ENCODE measurements at places on chromosomes 2 and 18.

- peaks cover 53% of the 10 kb centered on the region for H3K27me3 ChIP-seq
- H3K4me1 ChIP-seq: peaks cover 9% of the 10 kb centered on the region
Observed at GRCh38 chr2:85132834-85133637, at the start of gene TCF7L1. Gene TCF7L1 (plus strand): TSS chr2:85133392. CDS start chr2:85133685, 293 bp downstream.

DNA sequence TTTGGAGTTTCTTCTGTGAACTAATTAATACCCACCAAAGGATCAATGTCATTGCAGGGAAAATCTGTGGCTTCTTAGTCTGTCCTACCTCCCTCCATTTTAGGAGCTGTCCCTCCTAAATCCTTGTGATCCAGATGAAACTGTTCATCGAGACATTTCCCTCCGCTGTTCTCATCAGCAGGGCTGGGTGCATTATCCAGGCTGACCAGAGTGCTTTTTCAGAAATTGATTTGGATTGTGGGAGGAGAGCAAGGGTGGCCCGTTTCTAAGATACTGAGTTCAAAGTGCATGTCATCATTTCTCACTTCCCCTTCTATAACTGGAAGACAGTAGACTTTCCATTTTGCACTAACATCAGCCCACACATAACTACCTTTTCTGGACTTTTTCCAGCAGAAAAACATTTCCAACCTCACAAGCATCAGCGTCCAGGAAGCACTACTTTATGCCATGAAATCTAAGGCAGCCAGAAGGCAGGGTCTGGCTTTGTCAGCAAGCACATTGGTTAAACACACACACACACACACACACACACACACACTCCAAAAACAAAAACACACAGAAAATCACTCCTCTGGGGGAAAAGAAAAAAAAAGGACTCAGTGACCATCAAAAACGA is 94.1 kb downstream of the ANKRD44 start:
- peak overlapping the region; percentile 69 for H3K4me3 ChIP-seq
- no peaks in the 10 kb centered on the region for H3K27me3 ChIP-seq
- no peak for DNase-seq
- peaks cover 94% of the 10 kb centered on the region for H3K4me1 ChIP-seq
- H3K36me3 ChIP-seq: peaks cover 5% of the 10 kb centered on the region

DNA sequence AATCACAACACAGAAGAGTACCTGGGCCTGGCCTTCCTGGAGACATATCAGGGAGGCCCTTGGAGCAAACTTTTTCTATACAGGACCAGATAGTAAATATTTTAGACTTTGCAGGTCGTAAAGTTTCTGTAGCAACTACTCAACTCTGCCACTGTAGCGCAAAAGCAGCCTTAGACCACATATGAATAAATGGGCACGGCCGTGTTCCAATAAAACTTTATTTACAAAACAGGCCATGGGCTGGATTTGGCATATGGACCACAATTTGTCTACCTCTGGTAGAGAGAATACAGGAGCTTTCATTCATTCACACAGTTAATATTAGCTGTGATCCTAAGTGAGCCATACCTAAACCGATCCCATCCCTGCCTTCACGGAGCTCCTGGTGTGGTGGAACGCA is 98.6 kb upstream of the CAB39 start:
- H3K27ac ChIP-seq: no peak overlapping the region
- H3K27me3 ChIP-seq: no peaks in the 10 kb centered on the region
- H3K4me3 ChIP-seq: no peak overlapping the region

- peaks cover 2% of the 10 kb centered on the region for H3K36me3 ChIP-seq
- H3K4me1 ChIP-seq: peaks cover 2% of the 10 kb centered on the region
- H3K27ac ChIP-seq: no peak overlapping the region
Observed at GRCh38 chr2:43100883-43101662, 125.3 kb downstream of the ZFP36L2 start.

DNA sequence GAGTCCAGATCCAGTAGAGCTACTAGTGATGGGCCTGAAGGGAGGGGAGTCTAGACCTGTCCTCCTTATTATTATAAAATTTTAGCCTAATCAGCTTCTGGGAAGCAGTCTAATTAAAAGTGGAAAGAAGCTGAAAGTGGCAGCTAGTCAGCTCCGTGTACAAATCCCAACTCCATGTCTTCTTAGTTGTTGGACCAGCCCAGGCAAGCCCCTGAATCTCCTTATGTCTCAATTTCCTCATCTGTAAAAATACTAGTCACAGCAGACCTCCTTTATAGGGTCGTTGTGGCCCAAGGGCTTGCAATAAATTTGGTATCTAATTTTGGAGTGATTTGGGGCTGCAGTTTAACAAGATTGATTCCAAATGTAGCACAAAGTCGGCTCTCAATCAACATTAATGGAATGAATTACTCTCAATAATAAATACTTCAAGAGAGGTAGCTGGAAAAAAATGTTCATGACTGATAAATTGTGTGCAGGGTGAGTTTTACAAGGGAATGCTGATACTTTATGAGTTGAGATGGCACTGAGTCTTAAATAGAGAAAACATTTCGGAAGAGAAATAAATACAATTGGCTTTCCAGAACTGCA is 118.3 kb upstream of the NDUFV2 start:
- H3K27me3 ChIP-seq: peaks cover 3% of the 10 kb centered on the region
- H3K27ac ChIP-seq: no peak overlapping the region
- H3K36me3 ChIP-seq: no peaks in the 10 kb centered on the region
- H3K4me3 ChIP-seq: no peak overlapping the region

GRCh38 chr2:44273076-44273475 is 2.2 kb upstream of the SLC3A1 start:
- H3K4me1 ChIP-seq: no peaks in the 10 kb centered on the region
- no peaks in the 10 kb centered on the region for H3K36me3 ChIP-seq
- no peak overlapping the region for H3K4me3 ChIP-seq

DNA sequence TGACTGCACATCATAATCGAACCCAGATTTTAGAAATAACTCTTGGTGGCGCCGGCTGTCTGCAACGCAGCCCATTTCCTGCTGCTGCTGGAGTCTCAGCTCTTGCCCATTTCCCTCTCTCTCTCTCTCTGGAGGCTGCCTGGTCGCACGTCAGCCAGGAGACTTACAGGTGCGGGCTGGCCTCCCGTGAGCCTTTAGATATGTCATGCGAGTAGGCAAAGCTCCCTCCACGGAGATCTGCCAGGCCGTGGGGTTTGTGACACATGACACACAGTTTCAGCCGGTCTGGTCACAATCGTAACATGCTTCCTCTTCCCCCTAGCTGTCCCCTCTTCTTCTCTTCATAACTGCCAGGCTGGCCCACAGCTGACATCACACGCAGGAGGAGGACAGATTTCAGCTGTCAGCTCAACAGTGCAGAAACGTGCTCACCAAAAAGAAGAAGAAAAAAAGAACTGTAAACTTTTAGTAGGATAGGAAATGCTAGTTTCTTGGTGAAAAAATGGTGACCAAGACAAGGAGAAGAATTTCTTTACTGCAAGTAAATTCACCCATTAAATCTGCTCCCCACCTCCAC is 489.3 kb downstream of the ZNF516 start:
- H3K4me3 ChIP-seq: no peak overlapping the region
- H3K27me3 ChIP-seq: peaks cover 7% of the 10 kb centered on the region
- DNase-seq: no peak
- H3K4me1 ChIP-seq: no peaks in the 10 kb centered on the region

- H3K36me3 ChIP-seq: no peaks in the 10 kb centered on the region
- no peaks in the 10 kb centered on the region for H3K27me3 ChIP-seq
- H3K27ac ChIP-seq: no peak overlapping the region
- H3K4me1 ChIP-seq: no peaks in the 10 kb centered on the region
- H3K4me3 ChIP-seq: no peak overlapping the region
- no peak for DNase-seq
Observed at GRCh38 chr2:215028231-215028630, 110.2 kb downstream of the ABCA12 start.

DNA sequence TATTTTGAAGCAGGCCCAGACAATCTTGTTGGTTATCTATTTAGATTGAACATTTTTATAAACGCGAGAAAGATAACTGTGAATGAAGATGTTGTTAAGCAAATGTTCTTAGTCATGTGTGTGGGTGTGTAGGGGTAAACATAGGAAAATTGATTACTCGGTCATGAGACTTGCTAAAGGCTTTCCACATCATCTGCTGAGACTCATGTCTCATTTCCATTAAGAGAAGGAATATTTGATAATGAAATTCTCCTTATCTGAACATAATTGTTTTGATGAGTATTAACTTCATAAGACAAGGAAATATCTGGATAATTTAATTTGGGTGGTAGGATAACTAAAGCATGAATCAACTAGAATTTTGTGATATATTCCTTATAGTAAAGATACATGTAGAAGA is 19.7 kb downstream of the CCDC102B start:
- peaks cover 2% of the 10 kb centered on the region for H3K27me3 ChIP-seq
- no peak for DNase-seq
- no peaks in the 10 kb centered on the region for H3K36me3 ChIP-seq
- no peaks in the 10 kb centered on the region for H3K4me1 ChIP-seq
- no peak overlapping the region for H3K27ac ChIP-seq

GRCh38 chr2:237923481-237924163 is 43.2 kb upstream of the UBE2F start:
- no peaks in the 10 kb centered on the region for H3K27me3 ChIP-seq
- peak; percentile 80 for DNase-seq

GRCh38 chr2:233060501-233060979 is 398 bp downstream of the INPP5D start:
- no peaks in the 10 kb centered on the region for H3K27me3 ChIP-seq
- H3K4me1 ChIP-seq: peaks cover 33% of the 10 kb centered on the region
- peak overlapping the region; percentile 98 for H3K27ac ChIP-seq
- peaks cover 12% of the 10 kb centered on the region for H3K36me3 ChIP-seq
- DNase-seq: no peak

DNA sequence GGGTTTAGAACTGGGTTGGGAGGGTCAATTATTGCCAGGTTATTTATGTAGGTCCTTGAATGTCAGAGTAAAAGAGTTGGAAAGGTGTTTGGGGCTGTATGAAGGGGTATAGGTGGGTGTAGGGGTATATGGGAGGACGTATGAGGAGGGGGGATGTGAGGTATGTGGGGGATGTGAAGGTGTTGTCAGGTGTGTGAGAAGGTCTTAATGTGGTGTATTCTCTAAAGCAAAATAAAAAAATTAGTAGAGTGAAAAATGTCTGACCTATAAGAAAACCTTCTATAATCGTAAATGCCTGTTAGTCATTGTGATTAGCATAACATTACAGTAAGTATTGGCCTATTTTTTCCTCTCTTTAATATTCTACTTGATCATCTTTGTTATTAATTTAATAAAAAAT is 25.1 kb downstream of the ACVR2A start:
- DNase-seq: no peak
- H3K4me1 ChIP-seq: peaks cover 22% of the 10 kb centered on the region
- peaks cover 2% of the 10 kb centered on the region for H3K36me3 ChIP-seq
- H3K27ac ChIP-seq: no peak overlapping the region
- no peak overlapping the region for H3K4me3 ChIP-seq

DNA sequence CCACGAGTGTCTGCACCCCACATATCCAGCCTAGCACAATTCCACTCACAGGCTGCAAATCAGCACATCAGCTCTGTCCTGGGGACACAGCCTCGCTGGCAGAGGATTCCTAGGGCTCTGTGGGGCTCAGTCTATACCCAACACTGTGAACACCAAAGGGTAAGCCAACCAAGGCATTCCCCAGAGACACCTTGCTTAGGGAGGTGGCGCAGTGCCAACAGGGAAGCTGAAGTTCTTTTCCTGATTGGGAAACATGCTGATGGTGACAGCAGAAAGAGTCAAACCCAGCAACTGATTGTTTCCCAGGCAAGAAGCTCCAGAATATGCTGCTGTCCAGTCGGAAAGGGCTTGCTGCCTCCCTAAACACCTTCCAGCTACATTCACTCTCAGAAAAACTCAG is 55.8 kb downstream of the TTC32 start:
- no peak overlapping the region for H3K4me3 ChIP-seq
- no peaks in the 10 kb centered on the region for H3K36me3 ChIP-seq
- no peak for DNase-seq
- H3K4me1 ChIP-seq: no peaks in the 10 kb centered on the region

DNA sequence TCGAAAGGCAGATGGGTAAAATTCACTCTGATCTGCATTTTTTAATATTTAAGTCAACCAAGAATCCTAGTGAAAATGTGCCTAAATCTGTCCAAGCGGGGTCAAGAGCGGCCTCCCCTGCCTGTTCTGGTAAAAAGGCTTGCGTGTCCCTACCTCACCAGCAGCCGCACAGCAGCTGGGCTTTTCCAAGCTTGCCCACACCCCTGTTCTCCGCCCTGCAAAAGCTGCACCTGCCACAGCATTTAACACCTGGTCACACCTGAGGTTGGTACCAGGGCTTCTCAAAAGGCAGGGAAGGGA is 25.8 kb upstream of the TMEM182 start:
- H3K27me3 ChIP-seq: no peaks in the 10 kb centered on the region
- peaks cover 38% of the 10 kb centered on the region for H3K4me1 ChIP-seq
- H3K36me3 ChIP-seq: peaks cover 2% of the 10 kb centered on the region

DNA sequence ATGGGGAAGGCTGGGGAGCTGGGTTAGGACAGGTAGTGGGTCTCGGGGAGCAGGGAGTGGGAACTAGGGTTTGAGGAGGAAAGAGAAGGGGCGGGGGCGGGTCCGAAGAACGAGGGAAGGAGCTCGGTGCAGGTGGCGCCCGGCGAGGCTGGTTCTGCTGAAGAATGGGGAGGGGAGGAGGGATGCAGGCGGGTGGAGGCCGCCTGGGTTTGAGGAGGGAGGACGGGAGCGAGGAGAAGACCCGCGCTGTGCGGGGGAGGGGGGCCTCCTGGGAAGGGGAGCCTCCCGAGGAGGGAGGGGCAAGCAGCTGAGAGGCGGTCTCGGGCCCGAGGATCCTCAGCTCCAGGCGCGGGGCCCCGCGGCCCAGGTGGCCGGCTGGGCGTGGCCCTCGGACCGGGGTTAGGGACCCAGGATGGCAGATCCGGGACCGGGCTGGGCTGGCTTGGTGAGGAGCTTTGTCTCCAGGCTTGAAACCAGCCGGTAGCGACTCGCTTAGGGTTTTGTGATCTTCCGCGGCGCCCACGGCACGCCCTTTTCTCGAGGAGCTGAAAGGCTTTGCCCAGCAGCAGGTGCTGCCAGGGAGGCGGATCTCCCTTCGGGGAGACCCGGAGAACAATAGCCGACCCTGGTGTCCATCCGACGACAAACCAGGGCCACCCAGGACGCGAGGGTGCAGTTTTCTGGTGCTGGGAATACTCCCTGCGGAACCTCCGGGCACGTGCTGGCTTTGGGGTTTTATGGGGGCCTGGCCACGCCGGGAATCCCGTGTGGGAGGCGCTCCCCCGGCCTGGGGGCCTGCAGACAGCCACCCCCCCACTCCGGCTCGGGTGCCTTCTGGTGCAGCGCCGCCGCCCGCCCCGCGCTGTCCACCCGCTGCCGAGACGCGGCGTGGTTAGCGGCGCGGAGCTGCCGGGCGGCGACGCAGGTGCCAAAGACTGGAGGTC is 1.4 kb downstream of the DPYSL5 start:
- peak; percentile 8 for DNase-seq
- peaks cover 15% of the 10 kb centered on the region for H3K4me1 ChIP-seq
- no peaks in the 10 kb centered on the region for H3K36me3 ChIP-seq
- H3K27me3 ChIP-seq: peaks cover 44% of the 10 kb centered on the region
- H3K4me3 ChIP-seq: peak overlapping the region; percentile 66

- no peaks in the 10 kb centered on the region for H3K36me3 ChIP-seq
- DNase-seq: no peak
- H3K4me3 ChIP-seq: no peak overlapping the region
- peaks cover 1% of the 10 kb centered on the region for H3K27me3 ChIP-seq
- no peak overlapping the region for H3K27ac ChIP-seq
Observed at GRCh38 chr2:144776766-144777165, 256.8 kb upstream of the ZEB2 start.
